WTC11 (cell line): ENCODE measurements at places on chromosomes 2 and 18. TPM values are rescaled to one million over a fixed set of nuclear protein-coding genes. Genes with fewer than 3 reads are reported as not detected.

Gene ASTL
- total RNA-seq, result 0.69 to 1.4 TPM (median 0.79 TPM) in 3 replicates

GRCh38 chr2:177542396-177542795 lies 149.8 kb downstream of the AGPS start:
- no peak for DNase-seq
- peaks cover 18% of the 10 kb centered on the region for H3K36me3 ChIP-seq
- H3K4me1 ChIP-seq, result peaks cover 11% of the 10 kb centered on the region
- no peak overlapping the region for H3K27ac ChIP-seq

Gene PRSS56
- total RNA-seq, result not detected in 3 replicates

DNA sequence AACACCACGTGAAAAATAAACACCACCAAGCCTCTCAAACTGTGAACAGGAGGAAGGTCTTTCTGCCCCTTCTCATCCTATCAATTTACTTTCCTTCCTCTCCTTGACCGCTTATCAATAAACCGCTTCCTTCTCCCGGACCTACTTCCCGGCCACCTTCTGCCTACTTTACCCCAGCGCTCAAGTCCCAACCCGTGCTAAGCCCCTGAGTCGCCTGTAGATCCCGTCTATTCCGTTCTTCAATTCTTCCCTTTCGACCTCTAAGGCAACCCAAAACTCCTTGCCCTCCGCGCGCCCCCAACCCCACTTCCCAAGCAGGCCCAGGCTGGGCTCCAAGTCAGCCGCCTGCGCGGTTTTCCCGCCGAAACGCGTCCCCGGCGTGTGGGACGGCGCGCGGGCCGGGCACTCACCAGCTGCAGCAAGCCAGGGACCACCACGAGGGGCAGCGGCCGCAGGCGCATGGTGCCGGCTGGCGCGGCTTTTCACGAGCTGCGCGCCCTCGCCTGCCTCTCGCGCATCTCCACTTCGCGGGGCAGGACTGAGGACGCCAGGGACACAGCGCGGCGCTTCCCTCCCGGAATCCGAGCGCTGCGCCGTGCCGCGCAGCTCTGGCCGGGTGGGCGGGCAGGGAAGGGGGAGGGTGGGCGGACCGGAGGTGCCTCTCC lies at the start of gene NXPH2:
Gene NXPH2, minus strand, starts transcription at position 610 of the 665 bp plus-strand sequence. Its CDS starts 149 bp downstream, at position 461.
- no peaks in the 10 kb centered on the region for H3K36me3 ChIP-seq
- peaks cover 45% of the 10 kb centered on the region for H3K4me1 ChIP-seq
- peak; percentile 59 for DNase-seq
- peak within 1 kb of the TSS; percentile 83 for H3K4me3 ChIP-seq

- H3K4me3 ChIP-seq, result no peak overlapping the region
- H3K4me1 ChIP-seq, result no peaks in the 10 kb centered on the region
- DNase-seq, result no peak
- no peaks in the 10 kb centered on the region for H3K36me3 ChIP-seq
- H3K27ac ChIP-seq, result no peak overlapping the region
Observed at GRCh38 chr18:11497585-11497984, 111.8 kb upstream of the SLC35G4 start.

Gene PER2
- 4.1 to 6.6 TPM (median 5.5 TPM) in 3 replicates for total RNA-seq

Gene BOLL
- total RNA-seq, result 0.13 to 0.14 TPM in 2 of 3 replicates, not detected in the other

GRCh38 chr2:108920-109809 lies 62.9 kb upstream of the FAM110C start:
- H3K27ac ChIP-seq, result no peak overlapping the region
- no peak overlapping the region for H3K4me3 ChIP-seq
- peaks cover 4% of the 10 kb centered on the region for H3K27me3 ChIP-seq
- DNase-seq, result no peak

DNA sequence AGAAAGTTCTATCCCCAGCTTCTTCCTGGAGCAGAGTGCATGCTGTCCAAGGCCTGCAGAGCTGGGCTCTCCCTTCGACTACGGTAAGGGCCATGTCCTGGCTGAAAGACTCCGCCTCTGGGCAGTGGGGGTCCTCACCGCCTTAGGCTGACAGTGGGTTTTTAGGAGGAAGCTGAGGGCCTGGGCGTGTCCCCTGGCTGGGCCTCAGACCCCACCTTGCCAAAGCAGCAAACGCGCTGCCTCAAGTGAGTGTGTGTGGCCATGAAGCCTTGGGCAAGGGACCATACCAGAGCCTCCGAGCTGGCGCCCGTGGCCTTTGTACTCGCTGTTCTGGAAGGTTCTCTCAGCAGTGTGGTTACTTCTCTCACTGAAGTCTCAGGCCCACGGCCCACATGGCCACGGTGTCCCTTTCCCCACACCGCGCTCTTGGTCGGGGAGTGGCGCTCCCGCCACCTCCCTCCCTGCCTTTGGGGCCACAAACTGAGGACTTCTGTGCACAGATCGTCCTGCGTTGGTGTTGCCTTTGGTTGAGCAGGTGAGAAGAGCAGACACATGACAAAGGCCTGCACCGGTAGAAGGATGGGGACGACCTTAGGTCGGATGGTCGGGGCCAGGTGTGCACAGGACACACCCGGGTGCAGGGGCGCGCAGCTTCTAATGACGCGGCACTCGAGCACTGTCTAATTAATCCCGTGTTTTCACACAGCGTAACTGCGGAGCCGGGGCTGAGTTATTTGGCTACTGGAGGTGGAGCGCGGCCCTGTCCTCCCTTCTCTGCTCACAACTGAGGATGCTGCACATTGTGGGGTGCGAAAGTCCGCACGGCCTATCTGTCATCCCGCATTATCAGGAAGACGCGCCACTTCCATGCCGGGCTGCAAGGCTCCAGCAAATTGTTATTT lies 121.6 kb downstream of the PTGR3 start:
- no peak for DNase-seq
- H3K4me1 ChIP-seq, result 0 out of 2 replicates have a peak, but pooled peaks cover 5% of the 10 kb centered on the region
- no peaks in the 10 kb centered on the region; the same call in 1 of the 2 replicates for H3K27me3 ChIP-seq
- H3K36me3 ChIP-seq, result peaks cover 9% of the 10 kb centered on the region
- no peak overlapping the region for H3K27ac ChIP-seq

- H3K4me3 ChIP-seq, result no peak overlapping the region
- DNase-seq, result no peak
- no peaks in the 10 kb centered on the region for H3K27me3 ChIP-seq
- H3K4me1 ChIP-seq, result peaks cover 78% of the 10 kb centered on the region
- H3K36me3 ChIP-seq, result peaks cover 2% of the 10 kb centered on the region; the same call in 1 of the 2 replicates
Observed at GRCh38 chr2:54605836-54606235, 117.6 kb upstream of the EML6 start.

Gene RBM44
- total RNA-seq, result 0.53 to 1.3 TPM (median 0.71 TPM) in 3 replicates

GRCh38 chr2:223681125-223681524 lies 79.0 kb upstream of the SCG2 start:
- H3K4me1 ChIP-seq, result no peaks in the 10 kb centered on the region
- H3K27me3 ChIP-seq, result no peaks in the 10 kb centered on the region
- H3K27ac ChIP-seq, result no peak overlapping the region
- DNase-seq, result no peak

DNA sequence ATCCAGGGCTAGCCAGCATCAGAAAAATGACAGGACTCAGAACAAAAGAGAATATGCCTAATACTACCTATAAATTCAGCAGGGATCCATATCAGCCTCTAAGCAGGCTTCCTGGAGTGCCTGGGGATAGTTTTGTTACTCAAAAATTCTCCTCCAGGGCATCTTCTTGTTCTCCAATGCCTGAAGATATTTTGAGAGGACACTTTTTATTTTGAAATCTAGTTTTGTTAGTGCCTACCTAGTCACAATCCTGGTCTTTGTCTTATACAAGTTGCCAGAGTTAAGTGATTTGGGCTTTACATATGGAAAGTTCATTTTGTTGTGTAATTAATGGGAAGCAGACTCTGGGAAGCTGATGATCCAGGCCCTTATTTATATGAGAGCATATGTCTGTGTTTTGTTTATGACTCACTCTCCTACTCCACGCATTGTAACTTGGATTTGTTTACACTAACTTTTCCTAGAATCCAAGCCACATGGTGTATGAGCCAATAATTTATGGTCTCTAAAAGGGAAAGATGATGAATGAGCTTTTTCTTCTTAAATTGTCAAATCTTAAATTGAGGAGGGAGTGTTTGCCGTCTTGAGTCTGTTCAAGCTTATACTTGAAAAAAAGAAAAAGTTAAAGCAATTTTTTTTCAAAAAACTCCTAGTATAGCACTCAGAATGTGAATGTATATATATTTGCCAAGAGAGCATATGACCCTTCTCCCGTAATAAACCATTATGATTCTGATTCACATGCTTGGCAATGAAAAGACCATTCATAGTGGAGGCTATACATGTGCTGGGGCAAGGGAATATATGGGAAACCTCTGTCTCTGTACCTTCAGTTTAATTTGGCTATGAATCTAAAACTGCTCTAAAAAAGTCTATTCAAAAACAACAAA lies 370.3 kb downstream of the SETBP1 start:
- H3K36me3 ChIP-seq, result no peaks in the 10 kb centered on the region
- no peak overlapping the region for H3K4me3 ChIP-seq
- no peaks in the 10 kb centered on the region for H3K4me1 ChIP-seq

- no peak overlapping the region for H3K27ac ChIP-seq
- DNase-seq, result no peak
- peaks cover 8% of the 10 kb centered on the region; the same call in 1 of the 2 replicates for H3K4me1 ChIP-seq
Observed at GRCh38 chr2:208049441-208049840, 24.1 kb upstream of the PLEKHM3 start.

Gene SERPINB11
- not detected in 3 replicates for total RNA-seq

Gene ZNF521
- 13.8 to 16.9 TPM (median 15.3 TPM) in 3 replicates for total RNA-seq

GRCh38 chr2:10119601-10120157 lies 2.9 kb upstream of the RRM2 start:
- no peak for DNase-seq
- H3K4me3 ChIP-seq, result peak overlapping the region; percentile 86; the same call in 1 of the 2 replicates
- no peaks in the 10 kb centered on the region; the same call in 1 of the 2 replicates for H3K27me3 ChIP-seq
- H3K36me3 ChIP-seq, result peaks cover 14% of the 10 kb centered on the region
- H3K27ac ChIP-seq, result no peak overlapping the region; the same call in 1 of the 2 replicates

Gene MCFD2
- total RNA-seq, result 61.7 to 68.1 TPM (median 62.0 TPM) in 3 replicates

- H3K4me3 ChIP-seq, result no peak overlapping the region
- H3K4me1 ChIP-seq, result peaks cover 5% of the 10 kb centered on the region; the same call in 1 of the 2 replicates
- no peak overlapping the region for H3K27ac ChIP-seq
- no peaks in the 10 kb centered on the region for H3K27me3 ChIP-seq
- H3K36me3 ChIP-seq, result 0 out of 2 replicates have a peak, but pooled peaks cover 4% of the 10 kb centered on the region
Observed at GRCh38 chr18:25146512-25146910, 205.5 kb downstream of the ZNF521 start.

Gene DTNB
- 39.9 to 46.3 TPM (median 44.5 TPM) in 3 replicates for total RNA-seq

DNA sequence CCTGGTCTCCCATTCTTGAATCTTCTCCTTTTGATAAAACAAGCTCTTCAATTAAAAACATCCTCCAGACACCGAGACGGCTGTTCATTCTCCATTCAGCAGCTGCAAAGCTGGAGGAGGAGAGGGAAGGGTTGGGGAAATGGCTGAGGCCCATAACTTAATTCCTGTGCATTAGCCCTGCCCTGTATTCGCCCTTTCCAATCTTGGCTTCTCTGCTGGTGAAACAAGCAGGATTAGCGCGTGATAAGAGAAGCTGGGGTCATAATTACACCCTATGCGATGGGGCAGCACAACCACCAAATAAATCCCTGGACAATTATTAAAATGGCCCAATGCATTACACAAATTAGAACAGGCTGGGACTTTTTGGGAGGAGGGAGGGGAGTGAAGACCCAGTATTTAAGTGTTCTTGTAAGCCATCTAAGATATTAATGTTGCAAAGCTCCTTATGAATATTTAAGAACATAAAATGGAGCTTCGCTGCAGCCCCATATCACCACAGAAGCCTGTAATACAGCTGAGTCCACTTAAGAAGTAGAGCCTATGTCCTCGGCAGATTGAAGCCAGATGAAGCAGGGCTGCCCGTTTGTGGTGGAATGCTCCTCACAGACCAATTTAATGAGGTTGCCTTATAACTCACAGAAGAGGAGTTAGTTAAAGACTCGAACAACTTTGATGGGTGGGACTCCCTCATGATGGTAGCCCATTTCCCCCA lies 176.6 kb upstream of the SKOR2 start:
- no peaks in the 10 kb centered on the region for H3K36me3 ChIP-seq
- H3K4me3 ChIP-seq, result no peak overlapping the region
- DNase-seq, result no peak
- no peak overlapping the region for H3K27ac ChIP-seq
- no peaks in the 10 kb centered on the region for H3K4me1 ChIP-seq
- H3K27me3 ChIP-seq, result peaks cover 23% of the 10 kb centered on the region

- H3K4me1 ChIP-seq, result peaks cover 14% of the 10 kb centered on the region
- no peaks in the 10 kb centered on the region for H3K36me3 ChIP-seq
- no peak for DNase-seq
- H3K4me3 ChIP-seq, result no peak overlapping the region
Observed at GRCh38 chr2:170891893-170892292, 37.2 kb upstream of the GORASP2 start.

DNA sequence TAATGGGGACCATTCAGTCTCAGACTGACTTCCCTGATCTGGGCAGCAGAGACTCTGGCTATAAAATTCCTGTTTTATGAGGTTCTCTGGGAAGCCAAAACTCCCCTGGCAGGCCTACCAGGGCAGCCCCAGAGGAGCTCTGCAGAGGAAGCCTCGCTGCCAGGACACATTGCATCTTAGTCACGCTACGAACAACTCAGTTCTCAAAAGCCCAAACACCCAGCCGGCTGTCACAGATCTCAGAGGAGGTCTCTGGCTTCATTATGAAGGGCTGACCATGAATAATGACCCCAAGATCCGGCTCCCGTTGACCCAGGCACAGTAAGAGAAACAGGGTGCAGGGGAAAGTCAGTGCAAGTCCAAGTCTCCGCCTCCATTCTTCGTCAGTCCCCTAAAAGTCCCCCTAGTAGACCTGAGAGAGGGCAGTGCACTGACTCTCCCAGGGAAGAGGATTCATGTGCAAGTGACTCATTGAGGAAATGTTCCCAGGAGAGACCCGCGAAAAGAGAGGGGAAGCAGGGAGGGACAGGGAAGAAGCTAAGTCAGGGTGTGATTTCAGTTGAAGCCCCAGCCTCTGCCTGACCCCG lies 212.3 kb downstream of the CYP26B1 start:
- H3K4me3 ChIP-seq, result no peak overlapping the region
- no peaks in the 10 kb centered on the region for H3K4me1 ChIP-seq
- no peak for DNase-seq
- H3K27ac ChIP-seq, result no peak overlapping the region
- H3K27me3 ChIP-seq, result no peaks in the 10 kb centered on the region
- H3K36me3 ChIP-seq, result no peaks in the 10 kb centered on the region

Gene SOWAHC
- 14.2 to 18.6 TPM (median 14.5 TPM) in 3 replicates for total RNA-seq

DNA sequence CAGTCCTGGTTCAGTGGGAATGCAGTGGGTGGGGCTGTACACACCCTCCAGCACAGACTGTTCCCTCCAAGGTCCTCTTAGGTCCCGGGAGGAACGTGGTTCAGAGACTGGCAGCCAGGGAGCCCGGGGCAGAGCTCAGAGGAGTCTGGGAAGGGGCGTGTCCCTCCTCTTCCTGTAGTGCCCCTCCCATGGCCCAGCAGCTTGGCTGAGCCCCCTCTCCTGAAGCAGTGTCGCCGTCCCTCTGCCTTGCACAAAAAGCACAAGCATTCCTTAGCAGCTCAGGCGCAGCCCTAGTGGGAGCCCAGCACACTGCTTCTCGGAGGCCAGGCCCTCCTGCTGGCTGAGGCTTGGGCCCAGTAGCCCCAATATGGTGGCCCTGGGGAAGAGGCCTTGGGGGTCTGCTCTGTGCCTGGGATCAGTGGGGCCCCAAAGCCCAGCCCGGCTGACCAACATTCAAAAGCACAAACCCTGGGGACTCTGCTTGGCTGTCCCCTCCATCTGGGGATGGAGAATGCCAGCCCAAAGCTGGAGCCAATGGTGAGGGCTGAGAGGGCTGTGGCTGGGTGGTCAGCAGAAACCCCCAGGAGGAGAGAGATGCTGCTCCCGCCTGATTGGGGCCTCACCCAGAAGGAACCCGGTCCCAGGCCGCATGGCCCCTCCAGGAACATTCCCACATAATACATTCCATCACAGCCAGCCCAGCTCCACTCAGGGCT lies 17.5 kb upstream of the FAHD2A start:
- H3K4me3 ChIP-seq, result no peak overlapping the region
- H3K27ac ChIP-seq, result no peak overlapping the region
- H3K36me3 ChIP-seq, result no peaks in the 10 kb centered on the region
- peak; percentile 48 for DNase-seq
- peaks cover 16% of the 10 kb centered on the region for H3K27me3 ChIP-seq
